ENCODE measurements at places on chromosomes 11 and 22.

GRCh38 chr11:27839226-27839913, 139.1 kb upstream of the BDNF start:
- DNase-seq, result no peak

GRCh38 chr11:72278905-72279304, 34.9 kb upstream of the PHOX2A start:
- no peak for DNase-seq

- no peak for DNase-seq
Measured at GRCh38 chr22:38730411-38730871, 24.7 kb downstream of the GTPBP1 start.

DNA sequence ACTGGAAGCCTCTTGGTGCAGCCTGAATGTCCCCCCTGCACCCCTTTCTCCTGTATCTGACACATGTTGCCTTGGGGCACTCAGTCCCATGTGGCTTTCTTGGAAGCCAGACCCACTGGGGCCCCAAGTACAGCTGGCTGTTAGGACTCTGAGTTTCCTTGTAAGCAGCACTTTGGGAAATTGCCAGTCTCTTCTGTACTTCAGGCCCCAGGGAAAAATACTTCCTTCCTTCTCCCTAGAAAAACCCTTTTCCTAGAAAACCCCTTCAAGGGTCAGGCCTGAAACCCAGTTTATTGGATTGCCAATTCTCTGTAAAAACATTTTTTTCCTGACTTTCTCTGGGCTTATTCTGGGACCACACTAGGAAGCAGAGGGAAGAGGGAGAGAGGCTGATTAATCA, 360.3 kb downstream of the TENM4 start:
- no peak for DNase-seq

DNA sequence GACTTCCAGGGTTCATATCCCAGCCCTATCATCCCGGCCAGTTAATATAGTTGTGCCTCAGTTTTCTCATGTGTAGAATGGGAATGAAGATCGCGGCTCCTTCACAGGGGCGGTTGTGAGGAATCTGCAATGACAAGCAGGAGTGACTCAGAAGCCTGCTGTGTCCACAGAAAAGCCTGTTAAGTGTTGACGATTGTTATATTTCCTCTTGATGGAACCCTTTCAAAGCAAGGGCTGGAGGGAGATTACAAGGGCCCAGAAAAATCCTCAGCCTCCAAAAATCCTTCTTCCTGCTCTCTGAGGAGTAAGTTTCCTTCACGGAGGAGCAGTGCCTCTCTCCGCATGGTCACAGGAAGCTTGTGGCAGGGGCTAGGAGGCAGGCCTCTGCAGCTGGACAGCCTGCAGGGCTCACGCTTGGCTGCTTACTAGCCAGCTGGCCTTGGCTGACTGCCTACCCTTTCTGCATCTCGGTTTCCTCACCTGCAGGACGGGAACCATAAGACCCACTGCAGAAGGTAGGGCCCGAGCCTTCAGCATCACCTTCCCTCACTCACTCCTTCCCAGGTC, 63.4 kb downstream of the CACNG2 start:
- DNase-seq, result no peak

DNA sequence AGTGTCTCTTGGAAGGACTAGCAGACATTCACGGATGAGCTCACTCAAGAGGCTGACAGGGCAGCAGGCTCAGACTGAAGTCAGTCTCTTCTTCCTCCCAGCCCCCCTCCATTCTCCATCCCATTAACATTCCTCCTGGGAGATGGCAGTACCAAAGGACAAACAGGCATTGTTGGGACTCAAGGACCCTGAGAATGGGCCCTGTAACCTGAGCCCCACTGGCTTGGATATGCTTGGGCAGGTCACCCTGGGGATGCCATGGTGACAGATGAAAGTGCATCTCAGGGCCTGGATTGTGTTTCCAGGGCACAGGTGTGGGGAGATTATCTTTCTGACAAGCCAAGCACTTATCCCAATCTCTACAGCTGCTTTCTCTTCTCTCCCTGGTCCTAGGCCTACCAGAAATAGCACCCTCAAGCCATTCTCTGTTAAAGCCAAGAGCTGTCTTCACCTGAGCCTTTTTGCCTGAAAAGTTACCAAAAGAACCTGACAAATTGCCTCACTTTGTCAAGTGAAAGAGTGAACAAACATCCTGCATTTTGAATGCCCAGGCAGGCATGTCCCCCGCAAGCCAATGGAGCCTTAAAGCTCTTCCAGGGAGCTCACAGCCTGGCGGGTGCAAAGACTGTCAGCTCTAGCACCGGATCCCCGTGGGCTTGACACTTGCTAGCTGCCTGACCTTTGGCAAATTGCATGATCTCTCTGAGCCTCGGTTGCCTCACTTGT, 366.0 kb upstream of the NARS2 start:
- no peak for DNase-seq

- no peak for DNase-seq
Measured at GRCh38 chr11:94768602-94769541, 716 bp downstream of the AMOTL1 start.

DNA sequence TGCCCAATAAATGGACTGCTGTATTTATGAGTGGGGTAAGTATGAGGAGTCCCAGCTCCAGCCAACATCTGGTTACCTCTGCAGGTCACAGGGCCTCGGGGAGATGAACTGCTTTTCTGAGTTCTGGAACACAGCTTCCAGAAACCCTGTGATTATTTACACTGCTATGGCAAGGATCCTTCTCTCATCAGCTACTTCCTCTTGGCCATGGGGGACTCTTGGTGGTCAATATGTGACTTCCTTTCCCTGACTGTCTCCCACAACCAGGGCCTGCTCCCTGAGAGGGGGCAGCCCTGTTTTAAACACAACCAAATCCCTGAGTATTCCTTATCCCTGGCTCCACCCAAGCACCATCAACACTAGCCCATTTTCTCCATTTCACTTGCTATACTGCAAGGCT, 10.0 kb downstream of the RHOG start:
- DNase-seq, result no peak

GRCh38 chr11:28566339-28567089, 458.3 kb downstream of the METTL15 start:
- no peak for DNase-seq

- no peak for DNase-seq
Measured at GRCh38 chr11:83845797-83846196, 559.6 kb upstream of the CCDC90B start.

- DNase-seq, result no peak
Measured at GRCh38 chr22:20514658-20515406, 7.4 kb downstream of the MED15 start.

DNA sequence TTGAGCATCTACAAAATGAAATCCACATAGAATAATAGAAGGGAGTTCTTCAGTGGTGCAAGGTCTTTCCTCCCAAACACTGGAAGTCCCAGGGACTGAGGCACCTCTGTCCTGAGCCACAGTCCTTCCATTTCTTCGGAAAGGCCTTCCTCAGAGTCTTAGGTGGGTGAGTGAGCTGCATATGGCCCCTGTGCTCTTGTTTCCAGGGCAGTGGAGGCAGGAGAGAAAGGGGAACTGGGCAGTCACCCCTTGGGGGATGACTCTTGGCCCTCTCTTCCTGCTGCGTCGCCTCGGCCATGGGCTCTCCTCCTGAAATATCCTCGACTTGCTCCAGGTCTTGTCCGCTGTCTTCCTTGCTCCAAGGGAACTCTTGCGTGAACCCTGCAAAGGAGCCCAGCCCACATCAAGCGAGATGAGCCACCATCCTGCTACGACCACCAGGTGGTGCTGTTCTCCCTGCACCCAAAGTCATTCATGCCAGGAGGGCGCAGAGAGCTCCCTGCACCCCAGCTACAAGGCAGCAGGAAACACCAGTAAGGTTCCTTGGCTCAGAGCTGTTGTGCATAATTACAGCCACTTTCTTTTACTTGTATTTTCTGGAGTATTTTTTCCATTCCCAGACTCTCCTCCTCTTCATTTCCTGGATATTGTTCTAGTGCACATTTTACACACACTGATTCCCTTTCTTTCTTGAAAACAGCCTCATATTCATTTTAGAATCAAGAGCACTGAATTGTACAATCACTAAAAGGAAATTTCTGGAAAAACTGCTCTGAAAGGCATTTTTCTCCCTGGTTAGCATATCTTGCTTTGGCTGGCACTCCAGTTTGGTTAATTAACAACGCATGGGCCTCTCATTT, 397.8 kb downstream of the OPCML start:
- DNase-seq, result no peak

GRCh38 chr11:33211580-33211979, 45.6 kb upstream of the HIPK3 start:
- DNase-seq, result no peak

DNA sequence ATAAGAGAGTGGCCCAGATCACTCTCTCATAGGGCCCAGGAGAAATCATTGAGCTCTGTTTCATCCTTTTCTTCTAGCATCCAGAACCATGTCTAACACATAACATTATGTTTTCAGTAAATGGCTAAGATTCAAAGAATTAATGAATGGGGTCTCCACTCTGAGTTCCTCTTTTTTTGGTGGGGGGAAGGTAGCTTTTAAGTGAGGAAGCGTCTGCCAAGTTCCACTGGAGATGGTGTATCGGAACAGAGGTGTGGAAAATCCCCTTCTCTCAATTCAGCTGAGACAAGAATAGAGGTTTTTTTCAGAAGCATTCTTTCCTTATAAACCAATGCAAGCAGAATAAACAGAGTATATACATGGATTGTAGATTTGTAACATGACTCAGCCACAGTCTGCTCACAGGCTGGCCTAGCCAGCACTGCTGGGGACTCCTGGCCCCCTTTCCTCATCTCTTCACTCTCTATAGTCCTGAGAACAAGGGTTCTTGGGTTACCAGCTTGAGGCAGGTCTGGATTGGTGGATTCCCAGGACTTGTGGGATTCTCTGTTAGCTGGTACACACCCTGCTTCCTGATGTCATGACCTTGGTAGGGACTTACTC, 97.2 kb downstream of the TRAF6 start:
- no peak for DNase-seq

- no peak for DNase-seq
Measured at GRCh38 chr11:6442441-6442840, 1.7 kb upstream of the HPX start.

GRCh38 chr22:24962094-24962493, 9.6 kb downstream of the KIAA1671 start:
- DNase-seq, result no peak

DNA sequence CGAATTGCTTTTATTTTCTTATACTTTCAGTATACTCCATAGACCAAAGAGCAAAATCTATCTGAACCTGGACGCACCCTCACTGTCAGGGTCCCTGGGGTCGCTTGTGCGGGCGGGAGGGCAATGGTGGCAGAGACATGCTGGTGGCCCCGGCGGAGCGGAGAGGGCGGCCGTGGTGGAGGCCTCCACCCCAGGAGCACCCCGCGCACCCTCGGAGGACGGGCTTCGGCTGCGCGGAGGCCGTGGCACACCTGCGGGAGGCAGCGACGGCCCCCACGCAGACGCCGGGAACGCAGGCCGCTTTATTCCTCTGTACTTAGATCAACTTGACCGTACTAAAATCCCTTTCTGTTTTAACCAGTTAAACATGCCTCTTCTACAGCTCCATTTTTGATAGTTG, 1077.4 kb downstream of the BRD1 start:
- DNase-seq, result no peak

DNA sequence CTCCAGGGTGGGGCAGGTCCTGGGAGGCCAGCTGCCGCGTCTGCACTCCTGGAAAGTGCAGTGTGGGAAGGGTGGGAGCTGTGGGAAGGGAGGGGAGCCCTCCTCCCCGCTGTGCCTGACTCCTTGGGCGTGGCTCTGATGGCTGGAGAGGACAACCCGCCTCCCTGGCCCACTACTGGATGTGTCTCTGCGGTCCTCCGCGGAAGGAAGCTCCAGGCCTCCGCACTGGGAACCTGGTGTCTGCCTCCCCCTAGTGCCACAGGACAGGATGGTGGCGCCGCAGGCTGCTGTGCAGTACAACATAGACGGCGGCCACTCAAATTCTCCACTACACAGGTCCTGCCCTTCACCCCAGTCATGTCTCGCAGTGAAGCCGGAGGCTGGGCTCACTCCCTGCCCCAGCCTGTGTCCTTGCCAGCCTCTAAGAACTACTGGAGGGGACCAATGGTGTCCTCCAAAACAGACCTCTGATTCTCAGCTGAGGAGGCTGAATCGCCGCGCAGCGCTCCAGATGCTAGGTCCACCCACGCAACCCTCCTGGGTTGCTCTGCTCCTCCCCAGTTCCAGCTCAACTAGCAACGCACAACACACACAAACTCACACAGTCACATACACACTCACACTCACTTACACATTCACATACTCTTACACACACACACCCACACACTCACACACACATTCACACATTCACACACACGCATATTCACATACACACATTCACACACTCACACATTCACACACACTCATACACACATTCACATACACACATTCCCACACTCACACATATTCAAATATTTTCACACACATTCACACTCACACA, 12.4 kb upstream of the DSCAML1 start:
- no peak for DNase-seq
